Prostate gland (tissue), 2 donors: ENCODE measurements at places on chromosomes 7 and 10.
A peak's percentile ranks its signal among the peaks of the same experiment; 100 is the strongest.

- DNase-seq: peak; percentile 9
These were observed 822 bp downstream of the SAMD9L start for GRCh38 chr7:93147363-93147762.

DNA sequence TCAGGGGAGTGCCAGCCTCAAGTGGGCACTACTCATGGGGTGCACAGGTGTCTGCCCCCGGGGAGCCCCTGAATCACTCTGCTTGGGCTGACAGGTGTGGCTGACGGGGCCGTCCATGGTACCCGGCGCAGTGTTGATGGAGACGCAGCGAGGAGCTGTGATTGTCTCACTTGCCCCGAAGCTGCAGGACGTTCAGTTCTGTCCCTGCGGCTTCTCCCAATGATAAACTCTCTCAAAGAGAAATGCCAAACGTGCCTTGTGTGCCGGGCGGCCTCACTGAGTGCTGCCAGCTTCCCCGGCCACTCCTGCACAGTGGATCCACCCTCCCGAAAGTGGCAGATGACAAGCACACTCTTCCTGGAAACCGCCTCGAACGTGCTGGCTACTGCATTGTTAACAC lies 203.2 kb downstream of the DNAJB6 start:
- DNase-seq: no peak

- DNase-seq: no peak
These were observed 68.0 kb upstream of the LRRC4 start for GRCh38 chr7:128099204-128099671.

- no peak for DNase-seq
These were observed 9.6 kb upstream of the EIF3A start for GRCh38 chr10:119090026-119090795.

- DNase-seq: no peak
These were observed 116.1 kb upstream of the ZMIZ1 start for GRCh38 chr10:78952686-78953085.

GRCh38 chr10:67587771-67588170 lies 108.2 kb downstream of the CTNNA3 start:
- DNase-seq: no peak

DNA sequence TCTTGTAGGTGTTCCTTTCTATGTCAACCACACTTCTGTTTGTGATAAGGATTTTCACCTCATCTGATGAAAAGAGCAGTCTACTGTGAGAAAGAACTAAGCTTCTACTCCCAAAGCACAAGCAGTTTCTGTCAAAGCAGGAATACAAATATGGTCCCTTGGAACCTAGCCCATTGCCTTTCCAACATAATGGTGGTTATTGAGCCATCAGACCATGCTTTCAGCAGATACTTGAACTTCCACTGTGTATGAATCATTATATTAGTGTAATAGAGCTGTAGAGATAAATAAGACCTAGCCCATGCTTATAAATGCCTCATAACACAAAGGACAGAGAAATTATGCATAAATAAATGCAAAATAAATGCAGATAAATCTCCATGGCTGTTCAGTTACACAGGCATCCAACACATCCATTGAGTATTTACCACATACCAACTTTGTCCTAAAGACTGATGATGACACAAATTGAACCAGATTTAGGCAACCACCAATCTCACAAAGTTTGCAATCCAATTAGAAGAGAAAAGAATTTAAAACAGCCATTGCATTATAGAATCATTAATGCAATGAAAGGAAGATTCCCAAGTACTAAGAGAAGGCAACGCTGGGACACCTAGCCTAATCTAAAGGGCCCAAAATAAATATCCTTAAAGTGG lies 729.4 kb upstream of the C7orf33 start:
- DNase-seq: no peak

- no peak for DNase-seq
These were observed 23.8 kb upstream of the ZNF735 start for GRCh38 chr7:64183126-64183742.

- no peak for DNase-seq
These were observed 7.1 kb upstream of the KLF6 start for GRCh38 chr10:3791974-3792633.

DNA sequence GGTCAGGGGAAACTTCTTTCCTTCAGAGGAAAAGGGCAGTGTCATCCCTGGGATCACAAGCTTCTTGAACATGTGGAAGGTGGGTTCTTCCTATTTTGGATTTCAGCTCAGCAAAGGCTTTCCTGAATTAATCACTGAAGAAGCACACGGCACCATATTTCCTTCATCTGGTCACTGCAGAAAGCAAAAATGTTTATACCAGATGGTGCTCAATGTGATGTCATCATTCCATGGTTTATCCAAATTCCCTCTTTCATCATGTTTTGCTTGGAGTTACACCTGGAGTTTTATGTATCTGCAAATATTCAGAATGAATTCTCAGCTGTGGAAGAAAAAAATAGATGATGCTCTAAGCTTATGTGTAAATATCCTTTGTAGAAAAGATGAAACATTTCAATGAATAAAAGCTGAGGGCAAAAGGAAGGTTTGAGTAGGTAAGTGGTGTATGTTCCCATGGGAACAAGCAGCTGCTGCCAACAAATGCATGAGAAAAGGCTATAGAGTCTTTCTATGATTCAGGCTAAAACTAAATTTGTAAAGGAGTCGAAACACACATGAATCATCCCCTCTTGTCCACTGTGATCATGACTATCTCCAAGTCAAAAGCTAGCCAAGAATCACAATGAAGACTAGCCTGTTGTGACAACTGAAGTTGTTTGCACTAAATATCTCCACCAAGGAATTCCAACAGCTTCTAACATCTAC lies 26.9 kb upstream of the BPGM start:
- no peak for DNase-seq

GRCh38 chr10:109114579-109114978 lies 808.7 kb downstream of the XPNPEP1 start:
- DNase-seq: no peak

GRCh38 chr7:159103382-159104187 lies 41.1 kb downstream of the VIPR2 start:
- no peak for DNase-seq

DNA sequence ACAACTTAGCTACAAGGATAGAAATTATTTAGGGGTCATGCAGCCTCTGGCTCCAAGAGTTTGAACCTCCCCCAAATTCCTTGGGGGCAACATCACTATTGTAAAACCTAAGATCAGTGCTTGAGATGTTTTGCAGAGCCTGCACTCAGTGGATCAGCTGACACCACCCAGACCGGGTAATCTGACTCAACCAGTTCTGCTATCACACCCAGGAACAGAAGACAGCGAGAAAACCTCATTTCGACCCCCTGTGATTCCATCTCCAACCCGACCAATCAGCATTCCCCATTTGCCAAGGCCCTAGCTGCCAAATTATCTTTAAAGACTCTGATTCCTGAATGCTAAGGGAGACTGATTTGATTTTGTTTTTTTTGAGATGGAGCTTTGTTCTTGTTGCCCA lies 5.2 kb downstream of the TACR2 start:
- no peak for DNase-seq

DNA sequence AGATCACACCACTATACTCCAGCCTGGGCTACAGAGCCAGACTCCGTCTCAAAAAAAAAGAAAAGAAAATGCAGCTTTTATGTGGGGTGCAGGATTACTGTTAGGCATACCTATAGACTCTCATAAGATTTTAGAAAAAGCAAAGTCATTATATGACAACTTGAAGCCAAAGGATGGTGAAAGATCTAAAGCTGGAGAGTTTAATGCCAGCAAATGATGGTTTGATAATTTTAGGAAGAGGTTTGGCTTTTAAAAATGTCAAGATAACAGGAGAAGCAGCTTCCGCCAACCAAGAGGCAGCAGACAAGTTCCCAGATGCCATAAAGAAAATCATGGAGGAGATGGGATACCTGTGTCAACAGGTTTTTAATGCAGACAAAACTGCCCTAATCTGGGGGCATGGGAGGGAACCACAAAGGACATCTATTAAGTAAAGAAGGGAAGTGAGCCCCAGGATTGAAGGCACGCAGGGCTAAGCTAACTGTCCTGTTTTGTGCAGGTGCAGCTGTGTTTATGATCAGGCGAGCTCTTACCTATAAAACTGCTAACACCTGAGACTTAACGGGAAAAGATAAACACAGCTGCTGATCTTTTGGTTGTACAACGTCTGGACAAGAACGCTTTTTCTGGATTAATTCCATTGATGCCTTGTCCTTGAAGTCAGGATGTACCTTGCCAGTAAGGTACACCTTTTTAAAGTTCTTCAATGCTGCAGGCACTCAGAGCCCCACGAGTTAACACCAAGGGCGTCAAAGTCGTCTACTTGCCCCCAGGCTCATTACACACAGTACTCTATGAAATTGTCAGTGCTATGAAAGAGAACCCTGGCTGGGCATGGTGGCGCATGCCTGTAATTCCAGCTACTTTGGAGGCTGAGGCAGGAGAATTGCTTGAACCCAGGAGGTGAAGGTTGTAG lies 10.5 kb upstream of the ANKRD61 start:
- peak; percentile 70 for DNase-seq

DNA sequence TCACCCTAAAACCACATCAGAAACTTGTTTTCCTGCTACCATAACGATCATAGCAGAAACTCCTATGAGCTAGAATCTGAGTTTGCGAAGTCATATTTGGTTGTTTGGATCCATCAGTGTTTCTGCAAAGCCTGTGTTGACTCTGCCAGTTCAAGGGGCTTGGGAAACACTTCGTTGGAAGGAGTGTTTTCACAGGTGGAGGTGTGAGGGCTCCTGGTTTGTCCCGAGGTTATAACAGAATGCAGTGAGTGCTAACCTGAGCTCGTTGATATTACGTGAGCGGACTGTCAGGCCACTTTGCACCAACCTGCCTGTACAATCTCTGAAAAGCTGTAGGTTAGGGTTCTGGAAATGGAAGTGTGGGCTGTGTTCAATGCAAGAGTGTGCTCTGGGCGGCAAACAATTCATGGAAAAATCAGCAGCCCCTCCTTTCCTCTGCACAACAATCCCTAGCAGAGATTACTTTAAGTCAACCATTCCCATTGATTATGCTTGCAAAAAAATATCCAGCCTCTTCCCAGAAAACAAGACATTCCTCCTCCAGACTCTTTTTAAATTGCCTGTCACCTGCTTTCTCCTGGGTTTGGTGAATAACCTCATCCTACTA lies 622.0 kb downstream of the TYW1 start:
- no peak for DNase-seq
